Activated T-helper 1 cell treated with anti-CD3 and anti-CD28 coated beads, Interleukin-12 subunit alpha, Interleukin-12 subunit beta, Interleukin-2, Interleukin-4 antibody, amounts not matched to agents 30 ng/mL and 10 ng/mL and 1 ng/mL, durations not matched to agents 14 hours and 24 hours and 36 hours (primary cell): ENCODE measurements at places on chromosomes 2 and 18. TPM values are rescaled to one million over a fixed set of nuclear protein-coding genes. Genes with fewer than 3 reads are reported as not detected.

- H3K36me3 ChIP-seq, result no peaks in the 10 kb centered on the region
- no peaks in the 10 kb centered on the region for H3K27me3 ChIP-seq
- no peak overlapping the region for H3K27ac ChIP-seq
- no peak overlapping the region for H3K4me3 ChIP-seq
- DNase-seq, result no peak
Measured at GRCh38 chr2:24435391-24436316, 55.4 kb upstream of the NCOA1 start.

The MOGAT1 gene
- total RNA-seq, result not detected in 2 replicates

- no peak for DNase-seq
- no peak overlapping the region for H3K27ac ChIP-seq
- H3K36me3 ChIP-seq, result no peaks in the 10 kb centered on the region
- H3K4me3 ChIP-seq, result no peak overlapping the region
- peaks cover 35% of the 10 kb centered on the region for H3K27me3 ChIP-seq
Measured at GRCh38 chr18:67513280-67513679, 3.2 kb downstream of the DSEL start.

The CD207 gene
- total RNA-seq, result not detected in 2 replicates

DNA sequence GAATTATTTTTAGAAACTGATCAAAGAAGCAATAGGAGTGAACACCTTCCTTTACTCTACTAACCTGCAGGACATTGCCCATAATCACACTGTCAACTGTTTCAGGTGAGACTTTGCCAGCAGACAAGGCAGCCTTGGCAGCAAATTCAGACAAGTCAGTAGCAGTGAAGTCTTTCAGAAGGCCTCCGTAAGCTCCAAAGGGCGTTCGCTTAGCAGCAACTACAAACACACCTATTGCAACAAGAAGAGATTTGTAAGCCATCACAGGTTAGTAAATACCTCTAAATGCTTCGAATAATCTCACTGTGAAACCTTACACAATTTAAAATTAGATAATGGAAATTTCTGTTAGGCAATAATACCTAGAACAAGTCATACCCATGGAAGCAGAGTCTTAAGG lies 10.7 kb downstream of the ACAA2 start:
- no peaks in the 10 kb centered on the region for H3K27me3 ChIP-seq
- DNase-seq, result no peak
- H3K4me1 ChIP-seq, result peaks cover 17% of the 10 kb centered on the region
- peaks cover 30% of the 10 kb centered on the region for H3K36me3 ChIP-seq

DNA sequence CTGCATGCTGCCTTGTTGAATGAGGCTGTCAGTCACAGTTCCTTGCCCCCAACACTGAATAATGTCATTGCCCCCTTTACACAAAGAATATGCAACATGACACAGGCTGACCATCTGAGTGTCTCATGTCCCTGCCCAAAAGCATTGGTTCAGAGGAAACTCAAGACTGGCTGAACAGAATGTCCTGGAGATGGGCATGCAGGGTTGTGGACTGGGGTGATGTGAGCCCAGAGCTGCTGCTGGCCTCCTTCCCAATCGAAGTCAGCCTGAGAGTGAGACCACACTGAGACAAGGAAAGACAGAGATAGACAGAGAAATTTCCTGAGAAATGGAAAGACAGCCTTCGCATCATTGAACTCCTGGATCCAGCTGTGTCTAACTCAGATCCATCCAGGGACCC lies 110.1 kb downstream of the PID1 start:
- H3K27me3 ChIP-seq, result no peaks in the 10 kb centered on the region
- no peaks in the 10 kb centered on the region for H3K4me1 ChIP-seq
- no peak for DNase-seq
- no peaks in the 10 kb centered on the region for H3K36me3 ChIP-seq
- no peak overlapping the region for H3K4me3 ChIP-seq

DNA sequence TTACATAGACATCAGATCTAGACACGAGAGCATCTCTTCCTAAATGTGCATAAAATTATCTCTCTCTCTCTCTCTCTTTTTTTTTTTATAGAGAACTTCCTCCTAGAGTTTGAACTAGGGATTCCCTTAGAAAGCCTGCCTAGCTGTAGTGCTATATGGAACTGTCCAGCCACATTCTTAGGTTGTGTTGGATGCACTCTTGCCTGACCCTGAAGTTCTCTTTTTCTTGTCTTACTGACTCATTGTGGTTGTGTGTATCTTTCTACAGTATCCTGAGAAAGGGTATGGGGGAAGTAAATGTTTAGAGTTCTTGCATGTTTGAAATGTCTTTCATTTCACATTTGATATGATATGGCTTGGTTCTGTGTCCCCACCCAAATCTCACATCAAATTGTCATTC lies 368.2 kb downstream of the CDH2 start:
- no peaks in the 10 kb centered on the region for H3K4me1 ChIP-seq
- no peaks in the 10 kb centered on the region for H3K36me3 ChIP-seq
- DNase-seq, result no peak
- H3K27ac ChIP-seq, result no peak overlapping the region
- H3K4me3 ChIP-seq, result no peak overlapping the region

GRCh38 chr2:152098496-152099366 lies at the start of gene CACNB4:
Gene CACNB4, minus strand, starts transcription at chr2:152099044.
- H3K27me3 ChIP-seq, result peaks cover 63% of the 10 kb centered on the region
- H3K4me1 ChIP-seq, result peaks cover 18% of the 10 kb centered on the region
- H3K27ac ChIP-seq, result peak within 1 kb of the TSS; percentile 46
- no peaks in the 10 kb centered on the region for H3K36me3 ChIP-seq
- H3K4me3 ChIP-seq, result peak within 1 kb of the TSS; percentile 84

DNA sequence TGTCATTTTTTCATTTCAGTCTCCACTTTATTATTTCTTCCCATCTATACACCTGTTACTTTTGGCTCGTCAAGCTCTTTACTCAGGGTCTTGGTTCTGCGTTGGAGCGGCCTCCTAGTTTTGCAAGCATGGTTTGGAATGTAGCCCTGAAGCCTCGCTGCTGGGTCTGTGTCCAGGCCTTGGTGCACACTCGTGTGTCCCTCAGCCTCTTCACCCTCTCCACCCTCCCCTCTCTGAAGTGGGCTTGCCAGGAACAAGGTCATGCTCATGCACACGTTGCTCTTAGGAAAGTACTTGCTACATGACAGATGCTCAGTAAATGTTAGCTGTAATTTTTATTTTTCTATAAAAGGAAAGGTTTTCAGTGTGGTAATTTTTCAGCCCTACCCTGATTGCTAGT lies 147.0 kb downstream of the ATP9B start:
- H3K27me3 ChIP-seq, result no peaks in the 10 kb centered on the region
- H3K27ac ChIP-seq, result no peak overlapping the region
- DNase-seq, result no peak
- no peaks in the 10 kb centered on the region for H3K36me3 ChIP-seq
- H3K4me1 ChIP-seq, result no peaks in the 10 kb centered on the region

The C2orf78 gene
- not detected in 2 replicates for total RNA-seq

The ACVR1C gene
- 0.59 and 1.1 TPM in 2 replicates for total RNA-seq

- H3K4me1 ChIP-seq, result no peaks in the 10 kb centered on the region
- no peak overlapping the region for H3K27ac ChIP-seq
- no peak for DNase-seq
Measured at GRCh38 chr2:232973796-232974195, 39.3 kb downstream of the NGEF start.

The NTSR2 gene
- total RNA-seq, result not detected in 2 replicates

The MAP3K19 gene
- not detected in 2 replicates for total RNA-seq

GRCh38 chr2:187532333-187533120 lies 21.7 kb downstream of the TFPI start:
- no peaks in the 10 kb centered on the region for H3K4me1 ChIP-seq
- no peaks in the 10 kb centered on the region for H3K36me3 ChIP-seq
- no peaks in the 10 kb centered on the region for H3K27me3 ChIP-seq
- no peak overlapping the region for H3K27ac ChIP-seq
- H3K4me3 ChIP-seq, result no peak overlapping the region
- no peak for DNase-seq

The LIPG gene
- total RNA-seq, result 0.29 and 0.88 TPM in 2 replicates

The PRKAG3 gene
- total RNA-seq, result not detected in 2 replicates

DNA sequence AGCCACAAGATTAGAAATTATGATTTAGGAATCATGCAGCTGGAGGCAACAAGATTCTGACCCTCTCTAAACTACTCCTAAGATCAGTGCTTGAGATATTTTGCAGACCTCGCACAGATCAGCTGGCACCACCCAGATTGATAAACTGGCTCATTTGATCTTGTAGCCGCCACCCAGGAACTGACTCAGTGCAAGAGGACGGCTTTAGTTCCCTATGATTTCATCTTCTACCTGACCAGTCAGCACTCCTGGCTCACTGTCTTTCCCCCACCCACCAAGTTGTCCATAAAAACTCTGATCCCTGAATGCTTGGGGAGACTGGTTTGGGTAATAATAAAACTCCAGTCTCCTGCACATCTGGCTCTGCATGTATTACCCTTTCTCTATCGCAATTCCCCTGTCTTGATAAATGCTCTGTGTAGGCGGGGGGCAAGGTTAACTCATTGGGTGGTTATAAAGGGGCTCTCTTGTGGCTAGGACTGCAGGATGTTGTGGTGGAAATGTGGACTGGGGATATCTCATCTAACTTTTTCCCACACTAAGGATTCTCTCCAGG lies 96.1 kb downstream of the ARL6IP6 start:
- no peaks in the 10 kb centered on the region for H3K4me1 ChIP-seq
- DNase-seq, result no peak
- no peak overlapping the region for H3K4me3 ChIP-seq

GRCh38 chr18:51153659-51154371 lies 43.7 kb downstream of the MEX3C start:
- peaks cover 4% of the 10 kb centered on the region for H3K36me3 ChIP-seq
- peak overlapping the region; percentile 82 for H3K4me3 ChIP-seq
- peak overlapping the region; percentile 96 for H3K27ac ChIP-seq
- peak; percentile 38 for DNase-seq
- peaks cover 48% of the 10 kb centered on the region for H3K4me1 ChIP-seq

The SLC5A7 gene
- total RNA-seq, result not detected in 2 replicates

The ABCG5 gene
- not detected in 2 replicates for total RNA-seq

The ANTXR1 gene
- total RNA-seq, result not detected in 2 replicates

DNA sequence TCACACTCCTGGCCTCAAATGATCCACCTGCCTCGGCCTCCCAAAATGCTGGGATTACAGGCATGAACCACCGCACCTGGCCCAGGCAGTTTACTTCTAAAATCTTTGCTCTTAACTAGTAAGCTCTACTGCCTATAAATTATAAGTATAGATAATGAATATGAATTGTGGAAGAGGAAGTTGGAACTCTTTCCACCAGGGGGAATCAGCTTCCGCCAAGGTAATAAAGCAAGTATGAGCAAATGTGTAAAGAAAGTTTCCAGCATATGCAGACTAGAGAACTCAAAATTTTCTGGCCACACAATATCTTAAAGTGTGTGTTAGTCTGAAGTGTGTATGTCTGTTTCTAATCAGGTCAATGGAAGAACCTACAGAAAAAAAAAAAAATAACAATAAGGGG lies 68.1 kb downstream of the RMDN2 start:
- H3K27ac ChIP-seq, result no peak overlapping the region
- H3K4me1 ChIP-seq, result no peaks in the 10 kb centered on the region
- no peak for DNase-seq
- no peak overlapping the region for H3K4me3 ChIP-seq

The MYOM1 gene
- 0.22 and 1.4 TPM in 2 replicates for total RNA-seq

DNA sequence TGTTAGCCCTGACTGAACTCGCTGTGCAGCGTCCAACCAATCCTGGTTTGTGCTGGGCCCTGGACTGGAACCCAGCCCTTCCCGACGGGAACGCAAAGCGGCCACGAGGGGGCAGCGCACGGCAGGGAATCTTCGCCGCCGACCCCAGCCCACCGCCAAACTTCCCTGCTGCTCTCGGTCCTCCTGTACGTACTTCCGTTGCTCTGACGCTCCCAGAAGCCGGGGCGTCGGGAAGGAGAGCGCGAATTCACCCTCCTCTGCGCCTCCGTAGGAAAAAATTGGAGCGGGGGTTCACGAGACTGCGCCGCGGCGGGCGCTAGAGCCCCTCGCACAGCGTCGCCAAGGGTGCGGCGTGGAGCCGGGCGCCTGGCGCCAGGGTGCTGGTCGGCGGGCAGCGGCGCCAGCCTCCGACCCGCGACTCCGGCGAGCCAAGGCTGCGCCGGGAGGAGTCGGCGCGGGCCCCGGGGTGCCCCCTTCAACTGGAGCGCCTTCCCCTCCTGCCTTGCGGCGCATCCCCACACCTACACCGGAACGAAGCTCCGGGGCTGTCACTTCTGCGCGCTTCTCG lies 873 bp upstream of the SH3RF3 start:
- peak; percentile 21 for DNase-seq
- peaks cover 22% of the 10 kb centered on the region for H3K4me1 ChIP-seq
- peaks cover 50% of the 10 kb centered on the region for H3K27me3 ChIP-seq
- H3K27ac ChIP-seq, result no peak overlapping the region

GRCh38 chr18:73848656-73849055 lies 299.0 kb downstream of the FBXO15 start:
- H3K4me1 ChIP-seq, result no peaks in the 10 kb centered on the region
- no peak for DNase-seq
- no peak overlapping the region for H3K27ac ChIP-seq
- no peak overlapping the region for H3K4me3 ChIP-seq
- H3K36me3 ChIP-seq, result no peaks in the 10 kb centered on the region

The PIEZO2 gene
- not detected in 2 replicates for total RNA-seq

GRCh38 chr18:37425222-37425621 lies 140.4 kb downstream of the CELF4 start:
- no peaks in the 10 kb centered on the region for H3K36me3 ChIP-seq
- no peak for DNase-seq
- no peak overlapping the region for H3K4me3 ChIP-seq
- H3K27me3 ChIP-seq, result no peaks in the 10 kb centered on the region
- H3K27ac ChIP-seq, result no peak overlapping the region

- H3K36me3 ChIP-seq, result no peaks in the 10 kb centered on the region
- H3K4me3 ChIP-seq, result no peak overlapping the region
- H3K27me3 ChIP-seq, result peaks cover 17% of the 10 kb centered on the region
- H3K4me1 ChIP-seq, result peaks cover under 1% of the 10 kb centered on the region
- H3K27ac ChIP-seq, result no peak overlapping the region
Measured at GRCh38 chr2:31227711-31228125, 6.2 kb upstream of the EHD3 start.

DNA sequence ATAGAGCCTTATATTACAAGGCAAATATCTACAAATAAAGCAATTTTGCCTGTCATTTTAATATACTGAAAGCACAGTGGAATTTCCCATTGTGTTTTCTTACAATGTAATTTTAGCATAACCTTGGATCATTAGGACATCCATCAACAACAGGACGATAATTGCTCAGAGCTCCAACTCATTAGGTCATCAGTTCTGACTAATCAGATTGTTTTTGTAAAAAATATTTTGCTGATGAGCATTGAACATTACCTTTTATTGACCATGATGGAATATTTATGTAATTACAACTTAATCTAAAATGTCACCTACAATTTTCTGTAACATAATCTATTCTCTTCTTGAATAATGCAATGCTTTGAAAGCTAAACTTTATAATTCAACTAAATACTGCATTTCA lies 215.3 kb upstream of the DSEL start:
- no peak for DNase-seq
- H3K36me3 ChIP-seq, result no peaks in the 10 kb centered on the region
- no peak overlapping the region for H3K27ac ChIP-seq
- no peak overlapping the region for H3K4me3 ChIP-seq
- H3K27me3 ChIP-seq, result no peaks in the 10 kb centered on the region

- H3K27me3 ChIP-seq, result peaks cover 3% of the 10 kb centered on the region
- H3K27ac ChIP-seq, result no peak overlapping the region
- no peaks in the 10 kb centered on the region for H3K4me1 ChIP-seq
Measured at GRCh38 chr2:70685771-70686171, 82.2 kb downstream of the ADD2 start.
